ENCODE measurements at places on chromosomes 11 and 22.

DNA sequence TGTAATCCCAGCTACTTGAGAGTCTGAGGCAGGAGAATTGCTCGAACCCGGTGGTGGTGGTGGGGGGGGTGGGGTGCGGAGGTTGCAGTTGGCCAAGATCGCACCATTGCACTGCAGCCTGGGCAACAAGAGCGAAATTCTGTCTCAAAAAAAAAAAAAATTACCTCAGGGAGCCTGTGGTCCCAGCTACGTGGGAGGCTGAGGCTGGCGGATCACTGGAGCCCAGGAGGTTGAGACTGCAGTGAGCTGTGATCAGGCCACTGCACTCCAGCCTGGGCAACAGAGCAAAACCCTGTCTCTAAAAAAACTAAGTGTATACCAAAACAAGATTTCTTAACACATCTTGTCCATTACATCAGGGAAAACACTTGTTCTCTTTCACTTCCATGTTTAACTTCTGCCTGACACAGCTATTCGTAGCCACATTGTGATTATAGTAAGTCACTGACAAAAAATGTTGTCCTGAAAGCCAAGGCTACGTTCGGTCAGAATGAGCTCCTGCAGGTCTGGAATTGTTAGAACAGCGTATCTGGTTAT is 1.4 kb downstream of the TMEM80 start:
- DNase-seq = no peak

DNA sequence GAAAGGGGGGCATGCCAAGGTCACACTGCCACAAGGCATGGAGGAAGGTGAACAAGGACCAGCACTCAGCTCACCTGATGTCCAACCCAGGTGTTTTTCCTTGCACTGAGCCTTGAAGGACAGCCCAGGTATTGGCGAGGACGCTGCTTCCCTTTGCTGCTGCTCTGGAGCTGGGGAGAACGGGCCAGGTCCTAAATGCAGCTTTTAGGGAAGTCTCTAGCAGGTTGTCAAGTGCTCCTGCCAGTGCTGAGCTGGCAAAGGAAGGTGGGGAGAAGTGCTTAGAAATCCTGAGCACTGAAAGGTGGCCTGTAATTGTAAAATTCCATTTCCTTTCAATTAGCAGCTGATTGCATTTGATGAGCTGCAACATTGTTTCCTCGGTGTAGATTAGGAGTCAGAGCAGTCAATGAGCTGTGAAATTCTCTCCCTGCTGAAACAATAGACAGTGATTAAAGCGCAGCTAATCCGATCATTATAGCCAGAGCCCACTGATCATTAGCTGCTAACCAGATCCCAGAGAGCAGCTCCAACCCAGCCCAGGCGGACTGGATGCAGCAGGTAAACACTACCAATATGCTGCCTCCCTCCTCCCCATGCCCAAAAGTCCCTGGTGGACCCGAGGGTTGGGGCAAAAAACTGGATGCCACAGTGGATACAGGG is 507.6 kb downstream of the INSC start:
- no peak for DNase-seq

GRCh38 chr22:45218976-45219375 is 21.7 kb downstream of the KIAA0930 start:
- DNase-seq = no peak

GRCh38 chr11:61691380-61692156 is 11.4 kb downstream of the DAGLA start:
- DNase-seq = no peak

- no peak for DNase-seq
Observed at GRCh38 chr11:56491270-56491669, at the start of gene OR5M8. TSS of gene OR5M8 (minus strand) at chr11:56491370. CDS start at chr11:56491370, 0 bp downstream.

- no peak for DNase-seq
Observed at GRCh38 chr22:26364066-26365015, 64.7 kb upstream of the ASPHD2 start.

GRCh38 chr11:128456566-128457268 is 130.6 kb downstream of the ETS1 start:
- no peak for DNase-seq

GRCh38 chr22:41603873-41604332 is 14.3 kb upstream of the PMM1 start:
- DNase-seq = no peak

- DNase-seq = no peak
Observed at GRCh38 chr11:62573006-62573591, 592 bp downstream of the EEF1G start.

GRCh38 chr11:134471087-134471715 is 59.2 kb upstream of the B3GAT1 start:
- DNase-seq = no peak

DNA sequence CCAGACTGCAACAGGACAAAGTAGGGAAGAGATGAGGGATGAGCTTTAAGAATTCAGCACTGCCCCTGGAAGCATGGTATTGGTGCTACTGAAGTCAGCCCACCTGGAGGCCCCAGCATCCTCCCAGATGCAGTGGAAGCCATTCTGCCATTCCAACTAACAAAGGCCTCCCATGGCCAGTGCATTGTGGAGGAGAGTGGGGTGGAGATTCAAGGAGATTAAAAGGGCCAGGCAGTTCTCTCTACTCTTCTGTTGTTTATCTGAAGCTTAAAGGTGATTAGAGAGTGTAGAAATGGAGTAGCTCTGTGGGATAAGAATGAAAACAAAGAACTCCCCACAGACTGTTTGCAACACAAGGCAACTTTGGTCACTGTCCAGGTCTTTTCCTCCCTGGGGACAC is 24.1 kb upstream of the TSKU start:
- DNase-seq = no peak

- DNase-seq = no peak
Observed at GRCh38 chr11:46876471-46876870, 30.4 kb upstream of the CKAP5 start.

DNA sequence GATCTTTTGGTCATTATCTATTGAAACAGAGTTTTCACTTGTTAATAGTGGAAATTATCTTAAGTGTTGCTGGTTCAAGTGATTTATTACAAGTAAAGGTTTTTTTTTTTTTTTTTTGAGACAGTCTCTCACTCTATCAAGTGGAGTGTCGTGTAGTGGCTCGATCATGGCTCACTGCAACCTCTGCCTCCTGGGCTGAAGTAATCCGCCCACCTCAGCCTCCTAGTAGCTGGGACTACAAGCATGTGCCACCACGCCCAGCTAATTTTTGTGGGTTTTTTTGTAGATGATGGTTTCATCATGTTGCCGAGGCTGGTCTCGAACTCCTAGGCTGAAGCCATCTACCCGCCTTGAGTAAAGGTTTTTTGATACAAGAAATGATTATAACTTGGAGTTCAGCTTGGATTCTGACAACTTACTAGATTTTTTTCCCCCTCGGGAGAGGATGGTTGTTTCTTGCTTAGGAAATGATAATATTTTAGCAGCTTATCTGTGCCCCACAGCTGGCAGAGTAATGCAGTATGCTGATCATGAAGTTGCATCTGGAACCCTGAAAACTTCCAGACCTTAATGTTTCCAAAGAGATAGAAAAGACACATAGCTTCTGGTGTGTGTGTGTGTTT is 68.9 kb downstream of the MTMR3 start:
- DNase-seq = no peak

DNA sequence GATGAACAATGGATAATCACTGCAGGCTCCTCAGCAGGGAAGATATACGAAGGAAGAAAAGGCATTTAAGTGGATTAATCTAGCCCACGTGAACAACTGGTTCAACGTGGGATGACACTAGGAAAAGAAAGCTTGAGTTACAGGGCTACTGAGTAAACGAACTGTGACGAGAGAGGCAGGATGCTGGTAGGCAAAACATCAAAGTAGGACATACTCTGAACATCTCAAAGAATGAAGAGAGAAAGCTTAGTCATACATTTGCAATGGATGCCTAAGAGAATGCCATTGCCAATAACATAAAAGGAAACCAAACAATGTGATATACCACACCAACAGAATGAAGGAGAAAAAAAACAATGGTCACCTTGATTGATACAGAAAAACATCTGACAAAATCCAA is 12.9 kb downstream of the USP28 start:
- DNase-seq = no peak

DNA sequence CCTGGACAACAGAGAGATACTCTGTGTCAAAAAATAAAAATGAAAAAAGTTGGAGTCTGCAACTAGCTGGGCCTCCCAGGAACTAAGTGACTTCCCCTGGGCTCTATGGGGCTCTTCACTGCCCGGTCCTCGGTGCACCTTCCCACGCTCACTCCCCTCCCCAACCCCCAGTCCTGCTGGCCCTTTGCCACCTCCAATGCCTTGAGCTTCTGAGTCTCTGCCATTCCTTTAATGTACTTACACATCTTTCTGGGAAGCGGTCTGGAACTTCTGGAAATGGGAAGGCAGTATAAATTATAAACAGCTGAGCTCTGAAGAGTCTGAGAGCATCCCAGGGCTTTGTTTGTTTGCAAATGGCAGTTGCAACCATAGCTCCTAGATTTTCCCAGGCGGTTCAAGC is 5.9 kb upstream of the BATF2 start:
- no peak for DNase-seq

GRCh38 chr22:36839356-36840073 is 21.3 kb upstream of the NCF4 start:
- no peak for DNase-seq

GRCh38 chr11:117908959-117909610 is 20.1 kb downstream of the TMPRSS13 start:
- no peak for DNase-seq

GRCh38 chr11:11207428-11207827 is 145.6 kb downstream of the CSNK2A3 start:
- no peak for DNase-seq

DNA sequence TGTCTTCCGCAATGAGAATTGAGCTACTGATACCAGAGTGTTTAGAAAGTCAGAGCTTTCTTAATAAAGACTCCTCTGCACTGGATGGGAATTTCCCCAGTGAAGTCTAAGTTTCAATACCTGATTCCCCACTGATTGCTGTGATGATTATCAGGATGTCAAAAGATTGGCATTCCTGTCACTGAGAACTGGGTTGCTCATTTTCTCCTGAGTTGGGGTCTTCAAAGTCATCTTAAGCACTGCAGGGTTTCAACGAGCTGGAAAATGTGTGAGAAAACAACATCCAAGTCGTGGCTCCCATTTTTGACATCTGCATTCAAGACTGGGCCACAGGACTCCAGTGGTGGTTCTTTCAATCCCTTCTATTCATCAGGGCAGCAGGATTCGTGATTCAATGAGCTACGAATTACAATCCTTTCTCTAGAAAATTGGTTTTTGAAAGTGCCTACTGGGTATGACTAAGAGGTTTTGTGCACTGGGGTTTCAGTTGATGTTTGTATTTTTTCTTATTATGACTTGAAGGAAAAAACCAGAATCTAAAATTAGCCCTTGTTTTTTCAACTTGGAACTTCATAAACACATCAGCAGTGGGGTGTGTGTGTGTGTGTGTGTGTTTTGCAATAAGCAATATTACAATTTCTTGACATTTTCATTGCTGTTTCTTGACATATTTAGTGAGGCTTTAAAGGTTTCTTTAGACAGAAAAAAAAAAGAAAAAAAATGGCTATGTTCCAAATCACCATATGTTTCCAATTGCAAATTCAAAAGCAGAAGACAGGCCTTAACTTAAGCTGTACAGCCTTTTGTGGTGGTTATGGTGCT is 233.0 kb downstream of the FAM76B start:
- no peak for DNase-seq

GRCh38 chr11:28107750-28108618 is at the start of the genes KIF18A and METTL15:
TSS of gene KIF18A (minus strand) at chr11:28108156. CDS start at chr11:28097947, 10,209 bp downstream.
TSS of gene METTL15 (plus strand) at chr11:28108388. CDS start at chr11:28113335, 4,947 bp downstream.
- peak; percentile 90 for DNase-seq

DNA sequence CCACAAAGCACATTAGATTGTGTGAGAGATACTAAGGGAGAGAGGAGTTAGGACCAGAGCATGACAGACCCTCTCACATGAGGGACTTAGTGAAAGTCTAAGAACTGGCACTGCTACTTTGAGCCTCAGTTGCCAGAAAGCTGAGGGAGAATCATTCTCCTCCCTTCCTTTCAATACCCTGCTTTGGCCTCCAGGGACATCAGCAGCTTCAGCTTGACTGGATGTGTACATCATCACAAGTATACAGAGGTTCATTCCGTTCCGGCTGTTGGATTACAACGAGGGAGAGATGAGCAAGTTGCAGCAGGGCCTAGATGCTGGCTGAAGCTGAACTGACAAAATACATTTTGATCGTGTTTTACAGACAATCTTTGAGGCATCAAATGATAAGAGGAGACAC is 15.7 kb upstream of the ANO5 start:
- DNase-seq = no peak

DNA sequence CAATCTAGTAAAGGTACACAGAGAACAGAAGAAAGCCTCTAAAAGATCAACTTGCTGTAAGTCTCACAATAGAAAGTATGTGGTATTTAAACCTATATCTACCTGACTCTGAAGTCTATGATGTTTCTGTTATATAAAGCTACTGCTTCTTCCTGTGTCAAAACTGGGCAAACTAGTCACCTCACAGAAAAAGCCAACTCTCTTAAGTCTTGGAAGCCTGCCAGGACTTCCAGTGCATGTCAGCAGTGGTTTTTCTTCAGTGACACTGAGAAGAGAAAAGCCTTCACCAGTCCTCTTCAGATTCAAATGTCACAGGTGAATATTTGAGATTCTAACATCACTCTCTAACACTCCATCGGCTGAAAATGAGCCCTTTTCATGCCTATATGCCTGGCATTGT is 808.0 kb downstream of the DLG2 start:
- DNase-seq = no peak

DNA sequence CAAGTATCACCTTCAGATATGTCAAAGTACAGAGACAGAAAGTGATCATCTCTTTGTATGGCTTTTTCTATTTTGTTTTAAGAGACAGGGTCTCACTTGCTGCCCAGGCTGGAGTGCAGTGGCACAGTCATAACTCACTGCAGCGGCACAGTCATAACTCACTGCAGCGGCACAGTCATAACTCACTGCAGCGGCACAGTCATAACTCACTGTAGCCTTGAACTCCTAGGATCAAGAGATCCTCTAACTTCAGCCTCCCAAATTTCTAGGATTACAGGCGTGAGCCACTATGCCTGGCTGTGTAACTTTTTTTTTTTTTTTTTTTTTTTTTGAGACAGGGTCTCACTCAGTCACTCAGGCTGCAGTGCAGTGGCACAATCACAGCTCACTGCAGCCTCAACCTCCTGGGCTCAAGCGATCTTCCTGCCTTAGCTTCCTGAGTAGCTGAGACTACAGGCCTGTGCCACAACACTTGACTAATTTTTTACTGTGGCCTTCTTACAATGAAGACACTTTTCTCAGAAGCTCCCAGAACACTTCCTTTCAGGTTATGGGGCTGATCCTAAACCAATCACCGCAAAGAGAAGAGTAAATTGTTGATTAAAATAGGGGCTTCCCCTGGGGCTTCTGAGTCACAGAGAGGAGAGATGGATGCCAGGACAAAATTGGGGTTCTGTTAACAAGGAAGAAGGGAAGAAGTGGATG is 9.0 kb upstream of the HIKESHI start:
- DNase-seq = no peak

DNA sequence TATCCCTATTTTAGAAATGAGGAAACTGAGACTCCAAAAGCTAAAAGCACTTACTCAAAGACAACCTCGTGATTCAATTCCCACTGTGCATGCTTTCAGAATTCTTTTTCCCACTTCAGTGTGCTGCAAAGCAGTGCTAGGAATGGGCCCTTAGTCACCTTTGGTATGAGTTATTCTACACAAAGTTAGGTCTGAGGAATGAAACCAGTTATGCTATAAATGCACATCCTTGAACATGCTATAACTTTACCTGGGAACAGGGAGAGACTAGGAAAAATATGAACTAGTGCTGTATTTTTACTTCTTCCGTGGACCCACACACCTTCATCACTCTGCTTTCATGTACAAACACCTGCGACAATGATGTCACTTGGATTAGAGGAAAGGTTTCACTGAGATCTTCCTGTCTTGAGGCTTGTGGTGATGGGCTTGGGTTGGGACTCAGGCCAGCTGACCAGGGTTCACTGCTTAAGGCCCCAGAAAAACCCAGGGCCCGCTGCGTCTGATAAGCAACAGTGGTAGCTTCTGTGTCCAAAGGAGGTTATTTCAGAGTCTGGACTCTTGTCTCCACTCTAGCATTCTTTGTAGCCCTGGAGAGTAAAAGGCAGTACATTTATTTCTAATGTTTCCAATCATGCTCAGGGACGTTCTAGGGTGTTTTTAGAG is 81.6 kb downstream of the ZC3H12C start:
- DNase-seq = no peak
